ENCODE measurements at places on chromosomes 1 and 21.
A peak's percentile ranks its signal among the peaks of the same experiment; 100 is the strongest.

DNA sequence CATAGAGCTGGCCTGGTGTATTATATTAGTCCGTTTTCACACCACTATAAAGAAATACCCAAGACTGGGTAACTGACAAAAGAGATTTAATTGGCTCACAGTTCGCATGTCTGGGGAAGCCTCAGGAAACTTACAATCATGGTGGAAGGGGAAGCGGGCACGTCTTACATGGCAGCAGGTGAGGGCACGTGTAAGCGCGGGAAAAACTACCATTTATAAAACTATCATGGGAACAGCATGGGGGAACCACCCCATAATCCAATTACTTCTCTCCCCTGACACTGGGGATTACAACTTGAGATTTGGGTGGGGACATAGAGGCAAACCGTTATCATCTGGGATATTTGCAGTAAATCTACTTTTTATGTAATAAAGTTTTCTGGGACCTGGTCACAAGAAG lies 6.8 kb downstream of the IER5 start:
- no peak for DNase-seq
- no peak overlapping the region for H3K4me3 ChIP-seq
- no peaks in the 10 kb centered on the region for H3K27me3 ChIP-seq
- H3K4me1 ChIP-seq = peaks cover 35% of the 10 kb centered on the region

DNA sequence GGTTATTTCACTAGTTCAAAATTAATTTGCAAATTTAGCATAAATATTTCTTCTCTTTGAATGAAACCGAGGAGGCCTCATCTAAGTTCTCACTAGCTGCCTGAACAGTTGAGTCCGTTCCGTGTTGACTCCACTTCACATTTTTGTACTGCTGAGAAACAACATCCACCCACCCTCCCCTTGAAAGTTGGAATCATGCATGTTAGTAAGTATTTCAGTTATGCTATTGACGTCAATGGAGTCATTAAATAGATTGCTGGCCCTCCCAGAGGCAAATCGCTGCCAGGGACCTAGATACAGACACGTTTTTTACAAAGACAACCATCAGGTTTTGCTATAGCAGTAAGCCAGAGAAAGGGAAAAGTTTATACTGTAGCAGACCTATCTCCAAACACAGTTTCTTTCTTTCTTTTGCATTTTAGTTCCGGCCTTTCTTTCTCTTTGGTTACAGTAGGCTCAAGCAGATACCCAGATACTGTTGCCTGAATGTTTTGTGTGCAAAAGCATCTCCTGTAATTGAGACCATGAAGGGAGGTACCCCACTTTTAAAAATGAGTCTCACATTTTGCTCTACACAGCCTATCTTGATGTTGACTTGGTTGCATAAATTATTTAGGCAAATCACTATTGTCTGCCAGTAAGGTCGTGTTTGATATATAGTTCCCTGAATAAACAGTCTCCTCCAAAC lies 262.6 kb upstream of the SGIP1 start:
- H3K27me3 ChIP-seq = no peaks in the 10 kb centered on the region
- peaks cover 34% of the 10 kb centered on the region for H3K4me1 ChIP-seq
- H3K27ac ChIP-seq = no peak overlapping the region
- H3K36me3 ChIP-seq = peaks cover 7% of the 10 kb centered on the region
- DNase-seq = no peak
- H3K4me3 ChIP-seq = no peak overlapping the region

DNA sequence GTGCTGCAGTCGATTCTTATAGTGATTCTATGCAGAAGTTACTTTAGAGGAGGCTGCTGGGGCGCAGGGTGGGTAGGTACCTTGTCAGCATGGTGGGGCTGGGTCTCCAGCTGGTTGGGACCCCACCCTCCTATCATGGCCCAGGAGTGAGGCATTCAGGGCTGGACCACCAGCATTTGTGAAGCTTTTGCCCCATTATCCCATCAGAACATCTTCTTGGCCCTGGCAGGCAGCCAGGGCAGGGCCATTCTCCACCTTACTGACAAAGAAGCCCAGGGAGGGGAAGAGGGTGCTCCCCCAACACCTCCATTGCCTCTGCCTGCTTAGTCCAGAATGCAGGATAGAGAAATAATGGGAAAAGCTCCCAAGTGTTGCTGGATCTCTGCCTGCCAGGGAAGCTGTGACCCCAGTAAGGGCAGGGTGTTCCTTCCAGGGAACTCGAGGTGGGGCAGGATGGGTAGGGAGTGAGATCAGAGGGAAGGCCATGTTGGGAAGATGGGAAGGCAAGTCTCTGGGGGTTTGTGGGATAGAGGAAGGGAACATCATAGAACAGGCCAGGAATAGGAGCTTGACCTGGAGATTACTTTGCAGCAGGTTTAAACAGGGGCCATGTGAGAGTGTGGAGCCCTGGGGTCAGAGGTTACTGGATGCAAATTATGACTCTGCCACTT lies 16.2 kb upstream of the SLC2A1 start:
- H3K4me3 ChIP-seq = no peak overlapping the region
- no peak for DNase-seq
- H3K27me3 ChIP-seq = no peaks in the 10 kb centered on the region
- H3K27ac ChIP-seq = peak overlapping the region; percentile 77

DNA sequence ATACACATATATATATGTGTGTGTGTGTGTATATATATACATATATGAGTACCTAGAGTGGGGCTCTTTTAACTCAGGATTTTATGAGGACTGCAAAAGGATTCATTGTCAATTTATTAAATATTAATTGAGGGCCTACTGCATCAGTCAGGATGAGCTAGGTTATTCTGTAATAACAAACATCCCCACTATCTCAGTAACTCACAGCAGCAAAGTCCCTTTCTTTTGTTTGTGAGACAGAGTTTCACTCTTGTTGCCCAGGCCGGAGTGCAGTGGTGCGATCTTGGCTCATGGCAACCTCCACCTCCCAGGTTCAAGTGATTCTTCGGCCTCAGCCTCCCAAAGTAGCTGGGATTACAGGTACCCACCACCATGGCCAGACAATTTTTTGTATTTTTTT lies 63.8 kb upstream of the FAM20B start:
- no peak for DNase-seq
- no peak overlapping the region for H3K27ac ChIP-seq
- H3K4me3 ChIP-seq = no peak overlapping the region
- H3K27me3 ChIP-seq = peaks cover 12% of the 10 kb centered on the region
- no peaks in the 10 kb centered on the region for H3K36me3 ChIP-seq
- peaks cover 2% of the 10 kb centered on the region for H3K4me1 ChIP-seq

DNA sequence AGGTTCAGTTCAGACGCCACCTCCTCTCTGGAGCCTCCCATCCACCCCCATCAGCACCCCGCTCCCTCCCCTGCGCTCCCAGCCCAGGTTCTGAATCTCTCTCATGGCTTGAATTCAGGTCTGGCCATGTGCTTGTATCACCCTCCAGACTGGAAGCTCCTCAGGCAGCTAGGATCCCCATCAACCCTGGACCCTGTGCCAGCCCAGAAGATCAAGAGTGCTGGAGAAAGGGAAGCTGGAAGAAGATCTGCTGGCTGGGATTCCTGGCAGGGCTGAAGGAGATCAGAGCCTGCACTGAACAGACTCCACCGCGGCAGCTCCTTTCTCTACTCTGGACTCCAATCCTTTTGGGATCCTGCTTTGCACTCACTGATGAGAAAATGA lies 11.7 kb upstream of the TINAGL1 start:
- no peak overlapping the region for H3K27ac ChIP-seq
- H3K27me3 ChIP-seq = peaks cover 94% of the 10 kb centered on the region

DNA sequence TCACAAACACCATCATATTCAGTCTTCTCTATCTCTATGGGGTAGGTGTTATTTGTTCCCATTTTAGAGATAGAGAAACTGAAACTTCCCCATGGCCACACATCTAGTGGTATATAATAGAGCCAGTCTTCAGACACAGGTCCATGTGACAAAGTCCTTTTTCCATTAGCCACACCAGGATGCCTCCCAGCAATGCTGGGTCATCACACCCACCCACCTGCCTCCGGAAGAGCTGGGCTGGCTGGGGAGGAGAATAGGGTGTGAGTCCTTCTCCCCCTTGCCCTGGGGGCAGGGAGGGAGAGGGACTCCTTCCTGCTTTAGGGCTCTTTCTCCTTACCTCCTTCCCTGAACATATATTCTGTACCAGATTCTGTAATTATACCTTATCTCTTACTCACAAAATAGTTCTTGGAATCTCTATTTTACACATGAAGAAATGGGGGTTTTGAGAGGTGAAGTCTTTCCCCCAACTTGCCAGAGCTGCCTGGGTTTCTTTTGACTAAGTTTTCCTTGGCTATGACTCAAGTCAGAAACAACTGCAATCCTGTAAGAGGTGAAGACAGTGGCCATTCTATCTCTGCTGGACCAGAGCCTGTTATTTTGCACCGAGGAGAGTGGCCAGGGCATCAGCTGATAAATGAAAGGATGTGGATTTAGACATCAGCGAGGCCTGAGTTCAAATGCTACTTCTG lies 30.0 kb downstream of the SOX13 start:
- DNase-seq = no peak
- no peaks in the 10 kb centered on the region for H3K27me3 ChIP-seq
- H3K4me3 ChIP-seq = peak overlapping the region; percentile 74

GRCh38 chr1:51472359-51472758 lies 46.7 kb downstream of the EPS15 start:
- H3K36me3 ChIP-seq = peaks cover 47% of the 10 kb centered on the region
- no peak for DNase-seq
- H3K4me3 ChIP-seq = no peak overlapping the region
- H3K27ac ChIP-seq = peak overlapping the region; percentile 18
- H3K27me3 ChIP-seq = no peaks in the 10 kb centered on the region
- H3K4me1 ChIP-seq = peaks cover 12% of the 10 kb centered on the region

DNA sequence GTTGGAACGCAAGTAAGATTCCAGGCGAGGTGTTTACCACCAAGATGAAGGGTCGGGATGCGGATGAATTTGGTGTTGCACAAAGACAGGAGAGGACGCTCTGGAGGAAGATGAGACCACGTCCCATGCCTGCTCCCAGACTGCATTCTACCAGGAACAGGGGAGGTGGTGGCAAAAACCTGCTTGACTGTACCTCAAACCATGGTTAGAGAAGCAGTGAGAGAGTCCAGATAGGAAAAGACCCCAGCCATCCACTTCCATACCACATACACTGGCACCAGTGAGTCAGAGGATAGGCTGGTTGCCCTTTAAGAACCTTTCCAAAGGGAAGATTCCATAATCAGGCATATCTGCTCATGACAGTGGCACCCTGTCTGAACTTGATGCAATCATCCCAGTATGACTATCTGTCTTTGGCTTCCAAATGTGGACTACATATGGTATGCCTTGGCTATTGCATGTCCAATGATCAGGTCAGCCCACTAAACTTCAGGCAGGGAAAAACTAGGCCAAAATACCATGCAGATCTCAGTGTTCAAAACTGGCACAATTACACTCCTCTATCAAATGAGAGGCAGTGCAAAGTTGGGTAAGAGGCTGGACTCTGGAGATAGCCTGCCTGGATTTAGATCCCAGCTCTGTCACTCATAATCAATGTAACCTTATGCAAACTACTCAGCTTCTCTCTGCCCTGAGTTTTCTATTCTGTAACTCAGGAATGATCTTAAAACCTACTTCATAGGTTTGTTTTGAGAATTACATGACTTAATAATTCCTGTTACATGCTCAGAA lies 20.6 kb downstream of the NPR1 start:
- H3K4me1 ChIP-seq = no peaks in the 10 kb centered on the region
- peaks cover 3% of the 10 kb centered on the region for H3K36me3 ChIP-seq
- H3K27ac ChIP-seq = no peak overlapping the region
- no peak overlapping the region for H3K4me3 ChIP-seq
- peaks cover 10% of the 10 kb centered on the region for H3K27me3 ChIP-seq

DNA sequence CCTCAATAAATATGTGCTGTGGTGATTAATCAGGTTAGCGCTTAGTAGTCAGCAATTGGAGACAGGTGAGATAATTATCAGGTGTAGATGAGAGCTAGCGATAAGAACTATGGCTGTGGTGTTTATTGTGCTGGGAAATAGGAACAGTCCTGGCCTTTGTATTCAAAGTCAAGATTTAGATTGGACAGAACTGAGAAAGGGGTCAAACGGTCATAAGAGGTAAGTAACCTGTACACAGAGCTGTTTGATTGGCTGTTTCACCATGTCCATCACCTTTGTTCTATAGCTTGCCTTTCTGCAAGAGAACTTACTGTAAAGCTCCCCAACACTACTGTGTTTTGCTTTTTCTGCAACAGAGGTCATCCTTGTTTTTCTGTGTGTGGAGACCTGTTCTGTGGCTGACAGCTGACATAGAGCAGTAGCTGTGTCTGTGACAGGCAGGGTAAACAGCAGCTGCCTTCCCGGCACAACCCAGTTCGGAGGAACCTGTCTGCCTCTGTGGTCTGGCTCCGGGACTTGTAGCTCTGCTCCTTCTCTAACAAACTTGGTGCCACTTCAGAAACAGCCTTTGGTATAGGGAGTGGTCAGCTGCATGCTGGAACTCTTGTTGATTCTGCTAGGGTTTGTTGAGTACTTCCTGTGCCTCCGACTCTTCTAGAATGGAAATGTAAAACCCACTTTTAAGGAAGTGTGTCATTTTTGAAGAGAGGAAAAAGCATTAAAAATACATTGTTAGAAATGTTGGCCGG lies 21.1 kb upstream of the CDC42 start:
- no peak overlapping the region for H3K27ac ChIP-seq
- peaks cover 19% of the 10 kb centered on the region for H3K36me3 ChIP-seq
- peaks cover 10% of the 10 kb centered on the region for H3K4me1 ChIP-seq
- no peak overlapping the region for H3K4me3 ChIP-seq

DNA sequence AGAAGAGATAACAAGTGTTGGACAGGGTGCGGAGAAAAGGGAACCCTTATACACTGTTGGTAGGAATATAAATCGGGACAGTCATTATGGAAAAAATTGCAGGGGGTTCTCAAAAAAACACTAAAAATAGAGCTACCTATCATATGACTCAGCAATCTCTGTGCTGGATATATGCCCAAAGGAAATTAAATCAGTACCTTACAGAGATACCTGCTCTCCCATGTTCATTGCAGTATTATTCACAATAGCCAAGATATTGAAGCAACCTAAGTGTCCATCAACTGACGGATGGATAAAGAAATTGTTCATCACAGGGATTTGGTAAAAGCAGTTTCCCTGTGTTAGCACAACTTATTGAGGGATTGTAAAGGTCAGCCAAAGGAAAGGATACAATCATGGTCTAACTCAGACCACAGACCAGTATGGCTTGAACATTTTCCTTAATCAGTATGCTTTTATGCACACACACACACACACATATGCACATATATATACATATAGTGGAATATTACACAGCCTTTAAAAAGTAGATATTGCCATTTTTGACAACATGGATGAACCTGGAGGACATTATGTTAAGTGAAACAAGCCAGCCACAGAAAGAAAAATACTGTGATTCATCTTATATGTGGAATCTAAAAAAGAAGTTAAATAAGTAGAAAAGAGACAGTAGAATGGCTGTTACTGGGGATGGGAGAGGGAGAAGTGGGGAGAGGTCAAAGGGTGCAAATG lies 44.2 kb upstream of the IRF2BP2 start:
- H3K4me3 ChIP-seq = no peak overlapping the region
- no peak for DNase-seq
- H3K27me3 ChIP-seq = peaks cover 12% of the 10 kb centered on the region
- peaks cover 3% of the 10 kb centered on the region for H3K4me1 ChIP-seq
- no peaks in the 10 kb centered on the region for H3K36me3 ChIP-seq

DNA sequence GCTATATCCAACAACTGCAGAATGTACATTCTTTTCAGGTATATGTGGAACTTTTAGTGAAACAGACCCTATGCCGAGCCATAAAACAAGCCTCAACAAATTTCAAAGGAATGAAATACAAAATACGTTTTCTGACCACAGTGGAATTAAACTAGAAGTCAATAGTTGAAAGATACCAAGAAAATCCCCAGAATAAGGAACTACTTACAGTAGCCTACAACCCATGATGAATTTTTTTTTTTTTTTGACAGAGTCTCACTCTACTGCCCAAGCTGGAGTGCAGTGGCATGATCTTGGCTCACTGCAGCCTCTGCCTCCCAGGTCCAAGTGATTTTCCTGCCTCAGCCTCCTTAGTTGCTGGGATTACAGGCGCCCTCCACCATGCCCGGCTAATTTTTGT lies 83.4 kb downstream of the RUNX3 start:
- no peak overlapping the region for H3K27ac ChIP-seq
- DNase-seq = no peak
- peaks cover 7% of the 10 kb centered on the region for H3K27me3 ChIP-seq
- peaks cover 10% of the 10 kb centered on the region for H3K36me3 ChIP-seq
- H3K4me1 ChIP-seq = peaks cover 9% of the 10 kb centered on the region
